Urinary bladder (tissue), 4 donors: ENCODE measurements at places on chromosomes 7 and 10. TPM values are rescaled to one million over a fixed set of nuclear protein-coding genes. Genes with fewer than 3 reads are reported as not detected.
A peak's percentile ranks its signal among the peaks of the same experiment; 100 is the strongest.

The TMEM213 gene
- polyA plus RNA-seq, result not detected

- peak; percentile 11 for DNase-seq
Observed at GRCh38 chr7:145036604-145037405, 201.0 kb upstream of the TPK1 start.

GRCh38 chr7:105602325-105603305 lies 21.3 kb upstream of the EFCAB10 start:
- no peak for DNase-seq

- DNase-seq, result no peak
Observed at GRCh38 chr10:17709492-17709891, 42.5 kb upstream of the TMEM236 start.

The PVRIG gene
- 0.77 TPM for polyA plus RNA-seq
